Esophagus squamous epithelium (tissue), 5 donors: ENCODE measurements at places on chromosomes 1 and 21.

- DNase-seq = no peak
Measured at GRCh38 chr1:182069028-182069466, 7.5 kb upstream of the ZNF648 start.

DNA sequence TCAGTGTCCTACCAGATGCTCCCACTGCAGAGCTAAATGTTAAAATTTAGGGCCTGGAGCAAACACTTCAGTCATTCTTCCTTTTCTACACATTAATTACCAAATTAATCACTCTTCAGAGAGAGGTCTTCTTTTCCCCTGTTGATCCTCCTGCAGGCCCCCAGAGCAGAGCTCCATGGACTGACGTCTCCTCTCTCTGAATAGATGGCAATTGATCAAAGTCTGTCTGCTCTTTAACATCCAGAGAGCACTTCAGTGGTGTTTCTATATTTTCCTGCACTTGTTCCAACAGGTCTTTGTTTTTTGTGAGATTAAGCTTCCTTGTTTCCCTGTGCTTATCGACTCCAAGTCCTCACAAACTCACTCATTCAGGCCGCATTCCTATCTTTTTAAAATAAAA lies 239.3 kb downstream of the SIPA1L2 start:
- no peak for DNase-seq

DNA sequence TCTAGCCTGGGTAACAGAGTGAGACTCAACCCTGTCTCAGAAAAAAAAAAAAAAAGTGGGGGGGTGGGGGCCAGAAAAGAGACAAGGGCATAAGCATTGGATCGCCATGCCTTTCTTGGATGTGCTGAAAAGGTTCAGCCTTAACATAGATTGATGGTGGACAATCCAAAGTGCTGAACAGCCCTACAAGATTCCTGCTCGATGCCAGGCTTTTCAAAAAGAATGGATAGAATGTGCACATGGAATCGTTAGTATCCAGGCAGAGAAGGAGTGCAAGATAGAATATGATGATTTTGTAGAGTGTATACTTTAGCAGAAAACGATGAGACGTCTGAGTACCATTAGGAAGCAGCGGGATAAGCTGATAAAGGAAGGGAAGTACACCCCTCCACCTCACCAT lies 10.9 kb upstream of the COA7 start:
- DNase-seq = no peak

DNA sequence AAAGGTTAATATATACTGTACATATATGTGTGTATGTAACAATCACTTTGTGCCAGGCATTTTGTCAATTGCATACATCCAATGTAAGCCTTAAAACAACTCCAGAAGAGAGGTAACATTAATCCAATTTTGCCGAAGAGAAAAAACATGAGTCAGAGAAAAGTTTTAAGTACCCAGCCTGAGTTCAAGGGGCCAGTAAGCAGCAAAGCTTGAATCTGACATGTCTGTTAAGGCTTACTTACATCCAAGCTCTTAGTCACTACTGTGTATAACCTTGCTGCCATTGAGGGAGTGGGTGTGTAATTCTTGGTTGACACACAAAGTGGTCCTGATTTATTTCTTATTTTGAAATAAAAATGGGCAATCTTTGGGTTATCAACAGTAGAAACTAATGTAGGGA lies 360.4 kb upstream of the LYPLAL1 start:
- DNase-seq = no peak

DNA sequence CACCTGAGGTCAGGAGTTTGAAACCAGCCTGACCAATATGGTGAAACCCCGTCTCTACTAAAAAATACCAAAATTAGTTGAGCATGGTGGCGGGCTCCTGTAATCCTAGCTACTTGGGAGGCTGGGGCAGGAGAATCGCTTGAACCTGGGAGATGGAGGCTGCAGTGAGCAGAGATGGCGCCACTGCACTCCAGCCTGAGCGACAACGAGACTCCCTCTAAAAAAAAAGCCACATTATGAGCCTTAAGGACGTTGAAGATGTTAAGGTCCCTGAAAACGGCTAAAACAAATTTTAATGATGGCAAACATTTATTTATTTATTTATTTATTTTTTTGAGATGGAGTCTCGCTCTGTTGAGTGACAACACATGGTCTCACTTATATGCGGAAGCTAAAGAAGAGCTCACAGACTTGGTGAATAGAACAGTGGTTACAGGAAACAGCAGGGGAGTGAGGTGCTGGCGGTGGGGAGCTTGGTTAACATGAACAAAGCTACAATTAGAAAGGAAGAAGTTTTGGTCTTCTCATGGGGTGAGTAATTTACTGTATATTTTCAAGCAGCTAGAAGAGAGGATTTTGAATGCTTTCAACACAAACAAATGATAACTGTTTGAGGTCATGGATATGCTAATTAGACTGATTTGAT lies 47.1 kb downstream of the TCP10L start:
- DNase-seq = no peak

DNA sequence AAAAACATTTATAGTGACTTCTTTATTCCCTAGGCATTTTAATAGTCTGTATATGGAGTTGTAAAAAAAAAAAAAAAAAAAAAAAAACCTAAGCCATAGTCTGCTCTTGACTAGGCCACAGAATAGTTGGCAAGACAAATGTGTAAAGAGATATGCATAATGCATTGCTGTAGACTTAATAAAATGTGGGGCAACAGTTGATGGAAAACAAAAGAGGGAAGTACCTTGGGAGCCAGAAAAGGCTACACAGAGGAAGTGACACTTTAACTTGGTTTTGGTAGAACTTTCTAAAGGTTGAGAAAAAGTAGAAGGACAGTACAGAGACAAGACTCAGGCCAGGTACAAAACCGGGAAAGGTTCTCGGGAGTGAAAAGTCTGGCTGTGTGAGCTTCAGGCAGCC lies 802.9 kb upstream of the ADAMTS5 start:
- no peak for DNase-seq

- DNase-seq = no peak
Measured at GRCh38 chr1:168482106-168482505, 61.7 kb downstream of the XCL2 start.
